ENCODE measurements at places on chromosomes 11 and 22.

GRCh38 chr22:23418159-23418788 is 161.8 kb downstream of the IGLL1 start:
- no peak for DNase-seq

DNA sequence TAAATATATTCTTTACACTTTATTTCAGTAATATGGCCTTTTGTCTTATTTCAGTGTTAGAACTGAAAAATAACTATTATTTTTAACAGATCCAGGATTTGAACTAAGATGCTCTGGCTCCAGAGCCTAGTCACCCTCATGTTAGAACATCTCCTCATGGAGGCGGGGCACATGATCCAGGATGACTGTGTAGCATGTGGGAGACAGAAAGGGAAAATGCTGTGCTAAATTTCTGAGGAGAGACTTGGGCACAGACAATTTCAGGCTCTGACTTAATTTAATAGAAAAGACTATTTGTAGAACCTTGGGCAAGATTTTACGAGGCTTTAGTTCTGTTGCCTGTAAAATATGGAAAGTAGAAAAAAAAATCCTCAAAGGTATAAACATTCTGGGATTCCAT is 24.1 kb downstream of the CTSC start:
- DNase-seq, result no peak

DNA sequence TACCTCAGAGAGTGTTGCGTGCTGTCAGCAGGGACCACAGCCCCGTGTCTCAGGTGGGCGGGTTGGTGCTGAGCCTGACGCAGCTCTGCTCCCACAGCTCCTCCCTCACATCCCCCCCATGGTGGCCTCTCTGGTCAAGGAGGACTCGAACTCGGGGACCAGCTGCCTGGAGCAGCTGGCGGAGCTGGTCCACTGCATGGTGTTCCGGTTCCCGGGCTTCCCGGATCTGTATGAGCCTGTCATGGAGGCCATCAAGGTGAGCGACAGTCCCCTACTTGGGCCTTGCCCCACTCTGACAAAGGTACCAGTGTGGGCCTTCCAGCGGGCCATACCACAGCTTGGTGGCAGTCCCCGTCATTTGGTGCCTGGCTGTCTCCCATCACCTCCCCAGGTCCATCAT is 11.8 kb downstream of the USP35 start:
- no peak for DNase-seq

- DNase-seq, result no peak
Observed at GRCh38 chr22:32331236-32331917, 26.3 kb upstream of the RFPL3 start.

GRCh38 chr22:39719559-39720450 is 149.3 kb downstream of the CACNA1I start:
- DNase-seq, result no peak

DNA sequence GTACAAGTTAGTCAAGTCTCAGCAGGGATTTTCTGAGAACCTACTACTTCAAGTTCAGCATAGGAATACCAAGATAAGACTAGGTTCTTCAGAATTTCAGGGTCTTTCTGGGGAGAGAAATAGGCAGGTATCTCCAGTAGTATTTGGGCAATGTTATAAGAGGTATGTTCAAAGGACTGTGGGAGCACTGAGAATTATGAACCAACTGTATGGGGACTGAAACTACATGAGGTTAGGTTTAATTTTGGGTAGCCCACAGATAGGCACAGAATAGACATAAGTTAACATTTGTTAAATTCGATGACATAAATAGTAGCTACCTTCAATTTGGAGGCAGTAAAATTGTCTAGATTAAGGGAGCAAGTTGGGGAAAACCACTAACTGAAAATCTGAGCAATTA is 9.2 kb upstream of the GAB2 start:
- no peak for DNase-seq

DNA sequence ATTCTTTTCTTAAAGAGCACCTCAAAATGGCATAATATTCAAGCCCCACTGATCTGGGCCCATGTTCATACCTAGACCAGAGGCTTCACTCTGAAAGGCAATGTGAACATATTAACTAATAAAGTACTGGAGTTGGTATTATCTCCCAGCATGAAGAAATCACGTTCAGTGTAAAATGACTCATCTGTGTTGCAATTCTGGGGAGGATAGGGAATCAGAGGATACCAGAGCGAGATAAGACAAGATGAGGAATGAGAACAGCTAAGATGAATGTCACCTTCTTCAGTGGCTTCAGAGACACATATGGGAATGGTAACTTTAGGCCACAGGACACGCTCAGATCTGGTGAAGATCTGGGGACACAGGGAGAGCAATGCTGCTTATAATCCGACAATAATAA is 121.1 kb downstream of the NTM start:
- DNase-seq, result peak; percentile 32

DNA sequence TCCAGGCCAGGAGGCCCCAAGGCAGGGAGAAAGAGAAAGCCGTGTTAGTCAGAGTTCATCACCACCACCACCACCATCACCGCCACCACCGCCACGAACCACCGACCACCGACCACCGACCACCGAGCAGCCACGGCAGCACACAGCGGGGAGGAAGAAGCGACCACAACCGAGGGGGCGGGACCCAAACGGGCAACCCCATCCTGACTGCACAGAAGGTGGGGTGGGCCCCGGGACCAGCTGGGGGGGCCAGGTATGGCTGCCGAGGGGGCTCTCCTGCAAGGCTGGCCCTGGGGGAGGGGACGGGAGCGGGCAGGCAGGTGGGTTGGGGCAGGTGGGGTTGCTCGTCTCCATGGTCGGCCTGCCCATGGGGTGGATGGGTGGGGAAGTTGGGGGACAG is 34.2 kb downstream of the SYT7 start:
- no peak for DNase-seq

GRCh38 chr22:31278626-31279326 is 13.5 kb downstream of the PIK3IP1 start:
- DNase-seq, result no peak

DNA sequence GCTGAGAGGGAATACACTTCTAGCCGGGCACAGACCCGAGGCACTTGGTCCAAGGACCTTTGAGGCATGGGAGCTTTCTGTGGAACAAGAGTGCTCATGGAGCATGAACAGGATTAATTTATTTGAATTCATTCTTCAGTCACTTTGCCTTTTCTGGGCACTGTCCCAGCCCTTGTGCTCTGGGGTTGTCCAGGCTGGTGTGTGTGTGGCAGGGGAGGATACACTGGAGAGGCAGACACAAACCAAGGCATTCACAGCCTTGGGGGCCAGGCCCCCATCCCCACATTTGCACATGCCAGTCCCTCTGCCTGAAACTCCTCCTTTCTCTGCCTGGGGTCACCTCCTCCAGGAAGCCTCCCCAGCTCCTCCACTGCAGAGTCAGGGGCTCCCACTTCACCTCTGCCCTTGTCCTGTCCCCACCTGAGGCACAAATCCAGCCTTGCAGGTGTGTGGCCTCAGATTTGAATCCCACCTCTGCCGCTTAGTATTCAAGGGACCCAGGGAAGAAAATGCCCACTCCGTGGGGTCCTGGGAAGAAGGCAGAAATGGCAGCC is 55.5 kb downstream of the MYO7A start:
- DNase-seq, result no peak

- DNase-seq, result no peak
Observed at GRCh38 chr11:35856259-35856658, 87.6 kb upstream of the LDLRAD3 start.

GRCh38 chr11:126348806-126349582 is 6.5 kb upstream of the ST3GAL4 start:
- no peak for DNase-seq

DNA sequence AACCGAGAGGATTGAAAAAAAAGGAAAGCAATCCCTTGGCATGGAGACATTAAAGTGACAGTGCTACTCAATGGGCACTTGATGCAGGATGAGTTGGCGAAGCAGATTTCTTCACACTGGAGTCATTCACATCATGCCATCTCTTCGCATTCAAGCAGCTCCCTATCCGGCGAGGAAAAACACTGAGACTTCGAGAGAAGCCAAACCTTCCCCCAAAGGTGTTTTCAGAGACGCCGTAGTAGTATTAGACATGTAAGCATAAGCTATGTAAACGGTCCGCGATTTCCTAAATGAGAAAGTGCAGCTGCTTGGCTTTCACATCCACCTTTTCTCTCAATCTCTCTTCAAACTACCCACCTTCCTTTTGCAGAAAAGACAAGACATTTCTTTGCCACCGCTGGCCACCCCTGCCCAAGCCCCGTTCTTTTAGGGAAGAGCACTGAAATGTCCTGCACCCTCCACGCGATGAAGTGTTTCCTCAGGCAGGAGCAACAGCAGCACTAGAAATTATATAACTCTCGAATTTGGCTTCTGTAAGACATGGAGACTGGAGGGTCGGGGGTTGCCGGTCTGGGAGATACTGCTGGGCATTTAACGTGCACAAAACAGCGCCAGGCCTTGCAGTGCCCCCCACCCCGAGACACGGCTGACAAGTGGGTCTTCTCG is at the start of gene DLG2:
Gene DLG2 (minus strand): TSS at position 13 of the 666 bp plus-strand sequence.
- peak; percentile 36 for DNase-seq

DNA sequence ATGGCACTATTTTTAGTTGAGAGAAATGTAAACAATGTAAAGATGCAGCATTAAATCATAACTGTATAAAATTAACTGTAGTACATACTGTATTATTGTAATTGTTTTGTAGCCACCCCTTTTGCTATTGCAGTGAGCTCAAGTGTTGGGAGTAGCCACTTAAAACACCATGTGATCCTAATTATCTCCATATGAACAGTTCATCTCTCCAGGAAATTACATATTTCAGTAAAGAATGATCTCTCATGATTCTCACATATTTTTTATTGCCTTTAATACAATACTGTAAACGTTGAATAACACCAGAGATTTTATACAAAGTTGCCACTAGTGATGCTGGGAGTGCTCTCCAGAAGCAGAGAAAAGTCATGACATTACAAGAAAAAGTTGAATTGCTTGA is 1768.6 kb downstream of the LRRC4C start:
- no peak for DNase-seq

GRCh38 chr11:1153105-1153950 is 4.4 kb upstream of the MUC5AC start:
- no peak for DNase-seq

DNA sequence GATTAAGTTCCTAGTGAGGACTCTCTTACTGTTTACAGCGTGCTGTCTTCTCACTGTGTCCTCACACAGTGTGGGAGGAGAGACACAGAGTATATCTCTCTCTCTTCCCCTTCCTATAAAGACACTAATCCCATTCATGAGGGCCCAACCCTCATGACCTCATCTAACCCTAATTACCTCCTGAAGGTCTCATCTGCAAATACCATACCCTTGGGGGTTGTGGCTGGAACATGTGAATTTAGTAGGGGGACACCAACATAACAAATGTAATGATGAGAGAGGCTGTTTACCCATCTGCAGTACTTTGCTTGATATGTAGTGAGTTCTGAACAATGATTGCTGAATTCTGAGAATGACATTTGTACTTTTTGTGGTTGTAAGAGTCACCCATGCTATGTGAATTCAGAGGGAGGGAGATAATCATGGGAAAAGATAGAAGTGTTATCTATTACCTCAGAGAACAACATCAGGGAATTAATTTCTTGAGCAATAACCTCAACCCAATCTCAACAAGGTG is 4.9 kb upstream of the OR52W1 start:
- DNase-seq, result no peak

GRCh38 chr11:134471087-134471715 is 59.2 kb upstream of the B3GAT1 start:
- DNase-seq, result no peak

DNA sequence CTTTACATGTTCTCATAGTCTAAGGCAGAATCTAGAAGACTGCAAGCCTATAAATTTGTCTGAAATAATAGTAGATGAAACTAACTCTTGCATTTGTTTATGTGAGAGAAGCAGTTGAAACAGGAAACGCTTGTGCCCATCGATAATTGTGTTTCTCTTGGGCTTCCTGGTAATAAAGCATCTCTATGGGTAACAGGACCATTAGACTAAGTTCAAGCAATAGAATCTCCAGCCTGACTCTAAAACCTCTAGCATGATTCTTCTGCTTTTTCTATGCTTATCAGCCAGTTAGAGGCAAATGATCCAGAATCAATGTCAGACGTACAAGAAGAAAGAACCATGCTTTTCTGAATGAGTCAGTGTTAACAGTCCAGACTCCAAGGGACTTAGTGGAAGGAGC is 1734.4 kb downstream of the LRRC4C start:
- DNase-seq, result no peak

- peak; percentile 22 for DNase-seq
Observed at GRCh38 chr11:944711-945470, 19.2 kb downstream of the AP2A2 start.

DNA sequence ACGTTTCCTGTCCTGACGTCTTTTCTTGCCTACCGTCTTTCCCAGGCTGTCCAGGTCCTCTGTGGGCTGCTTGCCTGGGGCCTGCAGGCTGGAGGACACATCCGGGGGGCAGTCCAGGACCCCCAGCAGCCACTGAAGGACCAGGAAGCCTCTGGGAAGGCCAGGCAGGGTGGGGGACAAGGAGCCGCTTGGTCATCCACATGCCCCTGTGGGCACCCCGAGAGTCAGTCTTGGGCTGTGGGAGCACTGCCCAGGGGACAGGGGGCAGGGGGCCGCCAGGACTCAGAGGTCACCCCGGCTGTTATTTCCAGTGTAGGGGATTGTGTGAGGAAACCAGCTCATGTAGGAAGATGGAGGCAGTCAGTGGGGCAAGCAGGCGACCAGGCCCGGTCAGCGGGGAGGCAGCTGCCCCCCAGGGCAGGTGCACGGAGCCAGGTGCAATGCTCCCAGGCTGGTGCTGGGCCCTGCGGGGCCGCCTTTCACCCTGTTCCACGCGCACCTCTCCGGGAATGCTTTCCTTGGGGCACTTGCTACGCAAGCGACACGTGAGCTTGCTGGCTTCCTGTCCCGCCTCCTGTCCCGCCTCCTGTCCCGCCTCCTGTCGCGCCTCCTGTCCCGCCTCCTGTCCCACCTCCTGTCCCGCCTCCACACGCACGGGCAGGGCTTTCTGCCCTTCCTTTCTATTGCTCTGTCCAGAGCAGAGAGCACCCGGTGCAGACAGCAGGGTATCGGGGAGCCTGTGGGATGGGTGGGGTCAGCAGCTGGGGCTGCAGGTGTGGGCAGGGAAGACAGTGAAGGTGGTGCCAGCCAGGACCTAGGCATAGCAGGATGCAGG is 39.5 kb downstream of the MUC5B start:
- peak; percentile 87 for DNase-seq

DNA sequence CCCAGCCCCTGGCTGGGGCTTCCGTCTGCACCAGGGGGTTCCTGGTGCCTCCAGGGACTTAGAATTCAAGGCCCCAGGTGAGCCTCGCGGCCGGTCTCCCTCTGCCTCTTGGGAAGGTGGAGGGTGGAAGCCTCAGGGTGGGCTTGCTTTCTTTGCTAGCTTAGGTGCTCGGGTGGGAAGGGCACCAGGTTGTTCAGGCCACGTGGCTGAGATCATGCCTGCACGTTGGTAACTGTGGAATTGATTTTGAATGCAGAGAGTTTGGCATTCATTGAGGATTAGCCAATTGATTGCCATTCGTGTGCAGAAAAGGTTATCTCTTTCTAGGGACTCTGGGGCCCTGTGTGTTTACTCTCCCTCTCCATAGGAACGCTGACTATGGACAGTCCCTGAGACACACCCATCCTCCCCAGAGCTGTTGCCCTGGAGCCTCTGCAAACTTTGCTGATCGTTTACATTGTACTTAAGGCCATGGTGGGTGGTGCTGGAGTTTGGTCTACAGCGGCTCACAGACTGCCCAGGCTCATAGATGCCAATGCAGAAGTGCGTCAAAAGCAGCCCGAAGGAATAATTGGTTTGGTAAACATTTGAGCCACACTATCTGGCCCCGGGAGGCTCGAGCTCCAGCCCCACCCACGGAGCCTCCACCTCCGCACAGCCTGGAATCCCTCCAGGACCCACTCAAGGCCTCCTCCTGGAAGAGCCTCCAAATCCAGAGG is 1457.7 kb downstream of the BRD1 start:
- DNase-seq, result peak; percentile 12

- peak; percentile 61 for DNase-seq
Observed at GRCh38 chr22:17501679-17502285, 61.5 kb upstream of the SLC25A18 start.

- no peak for DNase-seq
Observed at GRCh38 chr11:81241672-81242275, 1491.9 kb downstream of the FAM181B start.
